T47D (cell line): ENCODE measurements at places on chromosomes 3 and 15.

- DNase-seq, result no peak
Observed at GRCh38 chr3:150623945-150624344, 20.8 kb downstream of the SELENOT start.

DNA sequence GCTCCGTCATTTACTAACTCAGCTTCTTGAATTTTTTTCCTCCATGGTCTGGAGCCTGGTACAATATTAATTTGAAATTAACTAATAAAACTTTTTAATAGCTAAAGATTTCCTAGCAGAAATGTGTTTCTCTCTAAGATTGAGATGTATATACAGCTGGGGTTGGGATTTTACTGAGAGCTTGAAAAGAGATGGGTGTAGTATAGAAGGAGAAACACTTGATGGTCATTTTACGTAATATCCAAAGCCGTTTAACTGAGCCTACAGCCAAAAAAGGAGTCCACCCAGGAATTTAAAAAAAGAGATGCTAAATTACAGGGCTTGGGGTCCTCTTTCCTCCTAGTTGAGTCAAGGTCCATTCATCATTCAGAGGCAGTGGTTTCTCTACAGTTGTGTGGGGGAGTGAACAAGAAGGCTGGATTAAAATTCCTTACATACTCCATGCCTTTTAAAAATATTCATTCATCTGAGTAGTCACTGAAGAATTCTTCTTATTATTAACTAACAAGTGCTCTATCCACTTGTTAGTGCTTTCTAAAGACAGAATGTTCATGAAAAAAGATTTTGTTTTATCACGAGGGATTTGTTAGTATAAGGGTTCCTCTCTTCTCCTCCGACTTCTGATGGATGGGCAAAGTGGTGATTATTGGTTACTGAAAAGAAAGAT lies 255.3 kb upstream of the IL12A start:
- no peak for DNase-seq

DNA sequence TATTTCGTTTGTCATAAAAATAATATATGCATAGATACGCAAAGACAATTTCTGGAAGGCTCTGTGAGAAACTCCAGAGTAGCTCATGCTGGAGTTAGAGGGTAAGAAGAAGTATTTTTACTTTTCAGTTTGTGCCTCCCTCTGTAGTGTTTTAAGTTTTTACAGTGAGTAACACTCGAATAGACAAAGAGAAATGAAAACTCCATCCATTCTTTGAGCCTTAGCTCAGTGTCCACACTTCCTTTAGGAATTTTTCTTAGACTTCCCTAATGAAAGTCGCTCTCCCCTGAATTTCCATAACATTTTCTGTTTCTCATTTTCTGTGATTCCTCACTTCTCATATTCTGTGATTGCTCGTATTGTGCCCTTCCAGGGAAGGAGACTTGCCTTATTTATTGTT lies 2.1 kb downstream of the BLOC1S6 start:
- no peak for DNase-seq

- DNase-seq, result no peak
Observed at GRCh38 chr3:98070840-98071239, 16.1 kb upstream of the OR5AC2 start.

DNA sequence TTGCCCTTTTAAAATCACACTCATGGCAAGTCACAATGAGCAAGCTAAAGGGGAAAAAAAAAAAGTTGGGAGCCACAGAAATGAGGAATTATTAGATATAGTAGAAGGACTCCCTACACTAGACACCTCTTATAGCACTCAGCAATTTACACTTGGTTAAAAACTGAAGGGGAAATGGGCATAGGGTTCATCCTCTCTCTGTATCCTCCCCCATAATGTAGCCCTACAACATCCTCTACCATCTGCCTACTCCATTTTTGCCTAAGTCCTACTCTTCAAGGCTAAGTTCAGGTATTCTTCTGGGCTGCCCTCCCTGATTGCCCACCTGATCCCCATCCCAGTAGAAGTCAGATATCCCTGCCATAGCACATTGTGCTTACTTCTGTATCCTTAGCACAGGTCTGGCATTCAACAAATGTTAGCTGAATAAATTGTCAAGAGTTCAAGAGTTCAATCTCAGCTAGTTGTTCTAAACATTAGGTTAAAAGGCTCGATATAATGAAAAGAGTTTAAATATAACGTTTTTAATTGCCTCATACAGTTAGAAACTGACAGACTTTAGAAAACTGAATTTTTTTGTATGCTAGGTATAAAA lies 14.5 kb downstream of the SETD2 start:
- DNase-seq, result no peak
